NCI-H1417 treated with DMSO at 0.1 percent for 48 hours (cell line): ENCODE measurements at places on chromosomes 6 and 20.

- no peak for DNase-seq
Measured at GRCh38 chr6:119330520-119331113, 18.9 kb downstream of the MAN1A1 start.

DNA sequence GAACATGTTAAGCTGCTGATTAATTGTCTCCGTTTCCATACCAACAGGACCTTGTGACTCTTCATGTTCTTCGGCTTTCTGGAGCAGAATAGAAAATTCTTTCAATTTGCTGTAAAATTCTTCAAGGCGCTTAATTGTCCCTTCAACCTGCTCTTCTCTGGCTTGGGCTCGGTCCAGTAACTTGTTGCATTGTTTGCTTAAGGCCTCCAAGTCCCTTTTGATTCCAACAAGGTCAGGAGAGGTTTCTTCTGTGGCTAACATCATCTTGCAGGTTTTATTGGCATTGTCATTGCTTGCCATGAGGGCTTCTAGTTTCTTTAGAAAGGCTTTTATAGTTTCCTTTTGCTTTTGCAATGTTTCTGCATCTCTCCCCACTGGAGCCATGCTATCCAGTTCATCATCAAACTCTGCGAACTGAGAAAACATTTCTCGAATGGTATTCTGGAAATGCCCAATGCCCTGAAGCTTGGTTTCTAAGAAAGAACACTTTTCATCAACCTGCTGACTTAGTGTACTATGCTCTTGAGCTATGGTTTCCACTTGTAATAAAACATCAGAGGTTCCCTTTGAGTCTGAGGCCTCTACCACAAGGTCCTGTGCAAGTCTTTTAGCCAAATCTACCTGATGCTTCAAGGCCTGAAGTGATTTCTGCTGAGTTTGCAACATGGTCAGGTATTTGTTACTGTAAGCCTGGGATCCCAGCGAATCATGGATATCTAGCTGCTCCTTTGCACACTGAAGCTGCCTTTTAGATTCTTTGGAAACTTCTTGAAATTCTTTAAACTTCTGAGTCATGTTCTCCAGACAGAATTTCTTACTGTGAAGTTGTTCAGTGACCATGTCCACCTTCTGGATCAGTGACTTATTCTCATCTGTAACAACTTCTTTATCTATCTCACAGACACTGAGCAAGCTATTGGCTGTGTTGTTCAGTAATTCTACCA, 90.2 kb downstream of the DST start:
- no peak for DNase-seq

GRCh38 chr6:115908906-115909559, 151.7 kb downstream of the FRK start:
- DNase-seq = no peak

DNA sequence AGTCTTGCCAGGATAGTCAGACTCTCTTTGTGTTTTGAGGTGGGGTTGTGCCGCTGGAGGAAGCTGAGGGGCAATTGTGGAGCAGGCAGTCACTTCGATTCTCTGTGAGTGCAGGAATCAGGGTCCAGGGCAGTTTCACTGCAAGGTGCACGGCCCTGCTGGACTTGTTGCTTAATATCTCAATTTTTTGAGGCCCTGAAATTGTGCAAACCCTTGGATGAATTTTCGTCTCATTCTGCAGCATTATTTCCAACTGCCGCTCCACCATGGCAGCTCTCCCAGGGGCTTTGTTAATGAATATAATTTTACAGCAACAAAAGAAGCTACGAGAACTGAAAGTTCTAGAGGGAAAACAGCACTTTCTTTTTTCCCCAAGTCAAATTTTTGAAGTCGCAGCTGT, 531.9 kb downstream of the QKI start:
- DNase-seq = no peak

GRCh38 chr20:4904127-4904860, 97.0 kb downstream of the SLC23A2 start:
- no peak for DNase-seq

DNA sequence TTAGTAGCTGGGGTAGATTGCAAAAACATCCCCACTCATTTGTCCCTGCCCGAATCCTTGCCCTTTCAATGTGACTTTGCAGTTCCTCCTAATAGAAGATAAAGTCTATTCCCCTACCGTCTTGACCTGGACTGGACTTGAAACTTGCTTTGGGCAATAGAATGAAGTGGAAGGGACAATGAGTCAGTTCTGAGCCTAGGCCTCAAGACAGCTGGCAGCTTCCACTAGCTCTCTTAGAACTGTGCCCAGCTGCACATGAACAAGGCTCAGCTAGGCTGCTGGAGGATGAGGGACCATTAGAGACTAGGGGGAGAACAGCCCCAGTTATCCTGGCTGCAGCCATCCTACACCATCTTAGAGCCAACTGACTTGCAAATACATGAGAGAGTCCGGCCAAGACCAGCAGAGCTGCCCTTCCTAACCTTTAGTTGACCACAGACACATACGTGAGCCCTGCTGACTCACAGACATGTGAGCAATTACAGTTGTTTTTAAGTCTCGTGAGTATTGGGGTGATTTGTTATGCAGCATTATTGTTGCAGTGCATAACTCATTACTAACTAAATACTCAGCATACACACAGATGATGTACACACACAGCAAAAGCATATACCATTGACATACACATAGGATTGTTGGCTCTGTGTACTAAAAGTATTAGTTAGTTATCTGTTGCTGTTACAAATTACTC, 105.5 kb downstream of the DHX35 start:
- DNase-seq = no peak

DNA sequence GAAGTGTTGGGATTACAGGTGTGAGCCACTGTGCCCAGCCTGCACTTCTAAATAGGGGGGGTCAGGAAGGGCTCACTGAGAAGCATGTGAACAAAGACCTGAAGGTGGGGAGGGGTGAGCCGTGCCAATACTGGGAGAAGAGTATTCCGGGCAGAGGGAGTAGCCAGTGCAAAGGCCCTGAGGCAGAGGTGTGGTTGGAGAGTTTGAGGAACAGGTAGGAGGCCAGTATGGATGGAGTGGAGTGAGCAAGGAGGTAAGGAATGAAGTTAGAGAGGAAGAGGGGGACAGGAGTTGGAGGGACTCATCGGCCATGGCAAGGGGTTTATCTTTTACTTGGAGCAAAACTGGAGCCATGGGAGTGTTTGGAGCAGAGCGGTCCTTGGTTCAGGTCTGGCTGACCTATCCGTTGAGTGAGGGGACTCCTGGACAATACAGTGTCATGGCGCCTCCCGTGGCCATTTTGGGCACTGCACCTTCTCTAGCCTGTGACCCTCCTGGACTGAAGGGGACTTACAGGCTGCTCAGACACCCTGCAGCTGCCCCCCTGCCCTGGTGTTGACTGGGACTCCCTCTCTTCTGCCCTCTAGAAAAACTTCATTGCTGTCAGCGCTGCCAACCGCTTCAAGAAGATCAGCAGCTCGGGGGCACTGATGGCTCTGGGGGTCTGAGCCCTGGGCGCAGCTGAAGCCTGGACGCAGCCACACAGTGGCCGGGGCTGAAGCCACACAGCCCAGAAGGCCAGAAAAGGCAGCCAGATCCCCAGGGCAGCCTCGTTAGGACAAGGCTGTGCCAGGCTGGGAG, 12.1 kb downstream of the FOXS1 start:
- no peak for DNase-seq

DNA sequence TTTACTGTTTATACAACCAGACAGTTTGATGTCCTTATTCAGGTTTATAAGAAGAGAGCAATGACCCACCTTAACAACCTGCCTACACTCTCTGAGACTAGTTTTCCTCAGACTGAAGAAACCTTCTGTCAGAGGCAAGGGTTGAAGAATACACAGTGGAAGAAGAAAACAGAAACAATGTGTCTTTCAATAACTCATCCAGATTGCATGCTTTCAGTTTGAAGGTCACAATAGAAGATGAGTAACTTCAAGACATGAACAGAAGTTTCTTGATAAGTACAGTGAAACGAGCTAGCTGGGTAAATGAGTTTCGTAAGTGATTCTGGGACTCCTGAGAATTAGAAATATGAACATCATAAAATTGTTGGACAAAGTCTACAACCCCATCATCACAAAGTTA, 141.7 kb downstream of the STXBP5 start:
- no peak for DNase-seq

DNA sequence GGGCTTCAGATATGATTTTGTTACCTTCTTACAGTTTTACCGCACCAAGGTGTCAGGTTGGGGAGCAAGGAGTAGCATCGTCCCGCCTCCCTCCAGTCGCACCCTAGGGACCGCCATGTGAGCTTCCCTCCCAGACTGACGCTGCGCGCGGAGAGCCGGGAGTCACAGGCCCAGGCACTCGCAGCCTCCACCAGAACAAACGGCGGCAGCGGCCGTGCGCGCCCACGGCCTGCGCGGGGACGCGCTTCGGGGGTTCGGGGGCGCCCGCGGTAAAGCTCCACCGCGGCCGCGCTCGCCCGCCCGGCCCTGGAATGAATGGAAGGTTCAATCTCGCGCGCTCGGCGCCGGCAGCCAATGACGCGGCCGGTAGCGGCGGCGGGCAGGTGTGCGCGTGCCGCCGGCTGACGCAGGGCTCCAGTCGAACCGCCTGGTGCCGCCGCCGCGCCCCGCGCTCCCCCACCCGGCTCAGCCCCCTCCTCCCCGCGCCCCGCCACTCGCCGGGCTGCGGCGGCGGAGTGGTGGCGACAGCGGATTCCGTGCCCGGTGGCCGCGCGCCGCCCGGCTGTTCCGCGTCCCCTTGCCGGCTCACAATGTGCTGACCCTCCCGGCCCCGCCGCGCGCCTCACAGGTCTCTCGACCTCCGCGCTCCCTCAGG, 16.5 kb upstream of the LIN28B start:
- DNase-seq = no peak

GRCh38 chr20:2244993-2245392, 50.8 kb upstream of the TGM3 start:
- DNase-seq = no peak

DNA sequence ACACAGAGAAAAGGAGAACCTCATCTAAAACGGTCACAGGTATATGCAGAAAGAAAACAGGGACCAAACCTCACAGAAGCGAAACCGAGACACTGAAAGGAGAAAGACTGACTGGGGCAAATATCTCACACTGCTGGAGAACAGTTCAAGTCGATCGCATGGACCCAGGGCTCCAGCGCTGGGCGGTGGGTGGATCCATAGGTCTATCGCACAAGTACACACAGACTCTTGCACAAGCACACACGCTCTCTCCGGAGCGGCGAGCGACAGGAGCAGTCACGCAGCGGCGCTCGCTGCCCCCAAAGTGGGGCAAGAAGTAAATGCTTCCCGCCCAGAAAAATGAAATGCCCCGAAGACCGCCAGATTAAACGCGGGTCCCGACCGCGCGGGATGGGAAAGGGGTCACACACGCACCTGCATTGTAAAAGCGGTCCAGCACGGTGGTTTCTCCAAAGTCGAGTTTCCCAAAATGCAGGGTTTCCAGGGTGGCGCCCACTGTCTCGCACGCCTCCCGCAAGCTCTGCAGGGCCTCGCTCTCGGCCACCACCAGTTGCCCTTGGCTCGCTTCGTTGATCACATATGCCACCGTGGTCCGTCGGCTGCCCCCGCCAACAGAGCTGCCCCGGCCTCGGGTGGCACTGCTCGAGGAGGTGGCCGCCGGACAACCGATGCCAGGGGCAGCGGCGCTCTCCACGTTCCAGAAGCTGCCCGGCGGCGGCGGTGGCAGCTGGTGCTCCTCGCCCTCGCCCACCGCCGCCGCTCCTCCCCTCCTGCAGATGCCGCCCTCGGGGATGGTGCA, 782 bp downstream of the MAP3K5 start:
- peak; percentile 13 for DNase-seq

- peak; percentile 62 for DNase-seq
Measured at GRCh38 chr6:52725535-52726192, 37.6 kb downstream of the GSTA2 start.

DNA sequence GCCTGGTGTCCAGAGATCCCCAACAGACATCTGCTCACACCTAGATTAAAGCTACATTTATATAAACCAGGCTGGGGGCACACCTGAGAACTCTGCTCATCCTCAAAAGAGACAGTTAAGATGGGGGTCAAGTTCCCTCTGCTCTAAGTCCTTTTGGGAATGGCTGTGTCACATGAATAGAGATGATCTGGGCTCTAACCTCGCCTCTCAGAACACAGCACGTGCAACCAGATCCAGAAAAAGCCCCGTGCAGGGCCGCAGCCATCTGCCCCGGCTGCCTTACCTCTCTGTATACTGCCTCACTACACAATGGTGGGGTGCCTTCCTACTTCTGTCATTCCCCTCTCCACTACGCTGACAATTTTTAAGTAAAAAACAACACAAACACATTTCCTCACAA, 5.9 kb downstream of the MTCH1 start:
- no peak for DNase-seq

DNA sequence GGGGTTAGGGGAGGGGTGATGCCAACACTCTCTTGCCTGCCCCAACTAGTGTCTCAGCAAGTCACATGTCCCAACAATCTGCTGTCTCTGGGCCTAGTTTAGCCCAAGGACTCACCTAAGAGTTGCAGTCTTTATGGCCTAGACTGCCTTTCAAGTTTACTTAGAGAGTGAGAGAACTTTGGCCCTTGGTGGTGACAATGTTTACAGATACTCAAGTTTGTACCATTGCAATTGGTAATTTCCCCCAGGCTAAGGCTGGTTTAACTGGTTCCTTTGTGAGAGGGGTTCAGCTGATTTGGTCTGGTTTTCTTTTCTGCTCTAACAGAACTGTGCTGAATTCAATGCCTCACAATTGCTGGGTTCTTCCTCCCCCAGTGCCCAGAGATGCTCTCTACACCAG, 1279.9 kb upstream of the EYS start:
- DNase-seq = no peak

DNA sequence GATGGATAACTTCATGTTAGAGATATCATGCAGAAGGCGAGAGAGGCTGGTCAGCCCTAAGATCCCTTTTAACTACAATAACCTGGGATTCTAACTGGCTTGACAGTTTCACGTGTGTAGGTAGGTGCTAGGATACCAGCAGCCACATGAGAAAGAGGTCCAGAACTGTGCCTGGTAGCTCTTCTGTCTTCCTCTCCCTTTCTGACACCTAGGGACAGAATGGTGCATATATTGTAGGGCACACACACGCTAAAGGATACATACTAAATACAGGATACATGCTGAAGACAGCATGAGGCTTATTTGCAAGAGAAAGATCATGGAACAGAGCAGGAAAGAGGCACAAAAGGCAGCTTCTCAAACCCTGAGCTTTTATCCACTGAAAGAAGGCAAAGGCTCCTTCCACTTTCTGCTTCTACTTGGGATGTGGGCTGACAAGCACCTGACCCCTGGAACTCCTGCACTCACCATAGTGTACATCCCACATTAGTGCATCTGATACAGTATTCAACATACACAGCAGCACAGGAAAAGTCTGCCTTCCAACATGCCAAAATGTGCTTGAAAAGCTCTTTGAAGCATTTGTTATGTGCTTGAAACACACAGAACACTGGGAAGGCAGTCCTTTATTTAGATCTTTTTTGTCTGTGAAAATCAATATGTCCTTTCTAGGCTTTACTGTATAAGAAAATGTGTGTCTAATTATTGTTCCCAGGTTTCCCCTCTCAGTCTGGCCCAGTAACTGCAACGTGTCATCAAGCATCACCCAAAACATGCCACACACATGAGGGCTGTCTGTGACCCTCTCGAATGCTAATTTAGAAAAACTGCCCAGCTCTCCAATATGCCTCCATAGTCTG, 3.2 kb downstream of the SLC22A23 start:
- DNase-seq = no peak

DNA sequence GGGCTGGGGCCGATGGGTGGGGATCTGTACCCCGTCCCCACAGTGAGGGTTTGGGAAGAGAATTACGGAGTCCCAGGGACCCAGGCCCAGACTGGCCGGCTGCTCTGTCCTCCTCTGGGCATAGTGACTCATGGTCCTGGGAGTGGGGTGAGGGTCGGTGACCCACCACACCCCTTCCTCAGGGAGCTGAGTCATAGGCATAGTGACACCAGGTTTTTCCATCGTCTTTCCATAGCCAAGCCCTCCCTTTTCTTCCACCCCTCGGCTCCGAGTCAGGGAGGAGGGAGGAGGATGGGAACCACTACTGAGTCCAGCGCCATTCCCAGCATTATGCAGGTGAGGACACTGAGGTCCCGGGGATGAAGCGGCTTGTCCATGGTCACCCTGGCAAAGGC, 8.9 kb downstream of the CYP21A2 start:
- no peak for DNase-seq
